ENCODE measurements at places on chromosomes 12 and 14.
A peak's percentile ranks its signal among the peaks of the same experiment; 100 is the strongest.

DNA sequence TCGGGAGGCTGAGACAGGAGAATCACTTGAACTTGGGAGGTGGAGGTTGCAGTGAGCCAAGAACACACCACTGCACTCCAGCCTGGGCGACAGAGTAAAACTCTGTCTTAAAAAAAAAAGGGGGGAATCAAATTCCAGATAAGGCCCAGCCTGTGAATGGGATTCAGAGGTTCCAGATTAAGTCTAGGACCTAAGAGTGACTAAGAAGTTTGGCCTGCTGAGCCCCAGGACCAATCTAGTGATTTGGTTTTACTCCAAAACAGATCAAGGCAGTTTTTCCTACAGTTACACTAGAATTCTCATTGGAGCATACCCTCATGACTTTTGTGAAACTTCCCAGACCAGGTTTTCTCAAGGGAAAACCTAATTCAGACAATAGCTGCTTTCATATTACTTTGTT is 22.8 kb downstream of the EXOC5 start:
- no peak for DNase-seq

DNA sequence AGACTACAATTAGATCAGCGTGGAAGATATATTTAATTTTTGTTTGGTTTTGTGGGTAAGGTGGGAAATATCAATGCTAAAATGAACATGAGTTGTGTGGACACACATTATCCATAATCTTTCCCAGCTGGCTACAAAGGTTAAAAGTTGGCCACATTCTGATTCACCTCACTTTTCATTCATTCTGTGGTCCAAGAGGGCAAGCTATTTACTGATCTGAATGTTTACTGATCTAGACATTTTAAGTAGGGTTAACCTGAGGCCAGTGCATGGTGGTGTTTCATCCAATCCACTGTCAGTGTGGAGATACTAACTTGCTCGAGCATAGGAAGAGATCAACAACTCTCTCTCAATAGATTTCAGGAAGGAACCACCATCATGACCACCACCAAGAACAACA is 71.6 kb downstream of the DCAF5 start:
- no peak for DNase-seq

- no peak for DNase-seq
Measured at GRCh38 chr14:97411938-97412612, 614.9 kb downstream of the VRK1 start.

- DNase-seq, result no peak
Measured at GRCh38 chr12:65963862-65964240, 139.6 kb downstream of the HMGA2 start.

GRCh38 chr14:72550513-72550912 is 343.4 kb downstream of the DPF3 start:
- no peak for DNase-seq

- no peak for DNase-seq
Measured at GRCh38 chr14:83260751-83261150, 1727.1 kb upstream of the SEL1L start.

DNA sequence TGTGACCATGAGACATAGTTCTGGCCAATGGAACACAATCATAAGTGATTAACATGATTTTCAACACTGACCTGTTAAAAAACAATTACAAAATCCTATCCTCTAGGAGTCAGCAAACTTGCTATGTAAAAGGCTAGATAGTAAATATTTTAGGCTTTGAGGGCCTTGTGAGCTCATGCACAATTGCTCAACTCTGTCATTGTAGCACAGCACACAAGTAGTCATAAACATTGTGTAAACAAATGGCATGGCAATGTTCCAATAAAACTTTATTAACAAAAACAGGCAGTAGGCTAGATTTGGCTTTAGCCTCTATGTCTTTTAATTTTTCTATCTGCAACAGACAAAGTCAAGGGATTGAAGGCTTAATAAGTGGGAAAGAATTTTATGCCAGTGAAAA is 350.7 kb downstream of the C12orf50 start:
- no peak for DNase-seq

DNA sequence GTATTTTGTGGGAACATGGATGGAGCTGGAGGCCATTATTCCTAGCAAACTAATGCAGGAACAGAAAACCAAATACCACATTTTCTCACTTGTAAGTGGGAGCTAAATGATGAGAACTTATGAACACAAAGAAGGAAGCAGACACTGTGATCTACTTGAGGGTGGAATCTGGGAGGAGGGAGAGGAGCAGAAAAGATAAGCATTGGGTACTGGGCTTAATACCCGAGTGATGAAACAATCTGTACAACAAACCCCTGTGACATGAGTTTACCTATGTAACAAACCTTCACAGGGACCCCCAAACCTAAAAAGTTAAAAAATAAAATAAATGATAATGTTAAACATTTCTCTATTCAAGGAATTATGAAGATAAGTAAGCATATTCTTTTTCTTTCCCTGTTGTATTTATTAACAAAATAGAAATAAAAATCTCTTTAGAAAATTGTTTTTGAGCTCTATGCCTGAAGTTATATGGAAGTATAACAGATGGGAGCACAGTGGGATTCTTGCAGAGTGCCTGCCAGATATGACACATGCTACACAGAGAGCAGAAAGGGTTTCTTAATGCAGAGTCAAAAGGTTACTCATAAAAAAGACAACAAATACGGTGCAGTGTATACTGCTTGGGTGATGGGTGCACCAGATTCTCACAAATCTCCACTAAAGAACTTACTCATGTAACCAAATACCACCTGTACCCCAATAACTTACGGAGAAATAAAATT is 52.0 kb upstream of the SYNE2 start:
- no peak for DNase-seq

GRCh38 chr14:76599559-76600287 is 161.5 kb upstream of the VASH1 start:
- no peak for DNase-seq

DNA sequence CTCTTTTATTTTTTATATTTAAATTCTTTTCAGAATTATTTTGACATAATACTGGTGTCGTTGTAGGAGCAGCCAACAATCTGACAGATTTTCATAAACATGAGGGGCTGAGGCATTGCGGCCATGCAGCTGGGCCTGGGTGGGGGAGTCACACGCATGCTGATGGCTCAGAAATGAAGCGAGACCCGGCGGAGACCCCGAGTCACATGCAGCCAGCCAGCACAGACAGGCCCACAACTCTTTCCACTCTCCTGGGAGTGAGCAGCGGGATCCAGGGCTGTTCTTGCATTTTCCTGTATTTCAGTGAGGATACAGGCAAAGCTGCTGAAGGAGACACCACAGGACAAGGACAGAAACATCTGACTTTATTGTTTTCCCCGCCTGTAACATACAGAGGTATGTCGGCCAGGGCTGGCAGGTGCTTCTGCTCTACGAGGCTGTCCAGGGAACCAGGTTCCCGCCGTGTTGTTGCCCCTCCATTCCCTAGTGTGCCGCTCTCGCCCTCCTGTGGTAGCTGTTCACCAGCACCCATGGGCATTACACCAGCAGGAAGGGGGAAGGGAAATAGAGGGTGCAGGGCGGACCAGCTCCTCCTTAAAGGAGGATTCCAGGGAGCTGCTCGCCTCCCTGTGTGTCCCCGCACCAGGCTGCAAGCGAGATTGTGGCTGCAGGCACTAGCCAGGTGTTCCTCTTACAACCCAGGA is 30.5 kb downstream of the FZD10 start:
- no peak for DNase-seq

GRCh38 chr12:98456576-98457573 is 58.5 kb upstream of the TMPO start:
- DNase-seq, result peak; percentile 55

DNA sequence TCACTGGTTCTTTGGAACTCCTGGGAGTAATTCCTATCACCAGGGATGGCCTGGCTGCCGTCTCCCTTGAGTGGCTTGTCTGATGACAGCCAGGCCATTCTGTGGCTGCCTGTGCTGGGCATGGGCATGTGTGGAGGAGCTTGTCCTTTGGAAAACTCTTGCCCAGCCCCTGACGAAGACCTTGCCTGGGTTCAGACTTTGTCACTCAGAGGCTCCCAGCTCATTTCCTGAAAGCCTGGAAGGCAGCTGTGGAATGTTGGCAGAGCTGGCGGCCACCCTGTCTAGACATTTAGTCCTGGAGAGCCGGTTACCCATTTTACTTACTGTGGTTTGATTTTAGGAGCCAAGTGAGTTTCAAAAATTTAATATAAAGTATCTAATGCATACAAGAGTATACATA is 34.0 kb downstream of the TUNAR start:
- no peak for DNase-seq

DNA sequence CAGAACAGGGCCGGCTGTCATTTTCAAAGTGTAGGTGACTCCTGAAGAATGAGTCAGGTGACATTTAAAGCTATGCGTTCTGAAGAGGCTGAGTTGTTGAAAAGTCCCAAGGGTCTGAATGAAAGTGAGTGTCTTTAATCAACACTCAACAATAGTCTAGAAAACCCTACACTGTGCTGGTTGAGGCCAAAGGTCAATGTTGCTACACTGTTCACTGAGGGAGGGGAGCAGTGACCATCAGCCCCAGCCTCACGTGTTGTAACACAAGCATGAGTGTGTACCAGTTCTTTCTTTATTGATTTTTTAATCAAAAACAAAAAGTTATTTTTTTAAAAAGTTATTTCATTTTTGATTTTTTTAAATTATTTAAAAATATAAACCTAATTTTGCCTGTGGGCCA is 418.8 kb upstream of the LRFN5 start:
- DNase-seq, result no peak

DNA sequence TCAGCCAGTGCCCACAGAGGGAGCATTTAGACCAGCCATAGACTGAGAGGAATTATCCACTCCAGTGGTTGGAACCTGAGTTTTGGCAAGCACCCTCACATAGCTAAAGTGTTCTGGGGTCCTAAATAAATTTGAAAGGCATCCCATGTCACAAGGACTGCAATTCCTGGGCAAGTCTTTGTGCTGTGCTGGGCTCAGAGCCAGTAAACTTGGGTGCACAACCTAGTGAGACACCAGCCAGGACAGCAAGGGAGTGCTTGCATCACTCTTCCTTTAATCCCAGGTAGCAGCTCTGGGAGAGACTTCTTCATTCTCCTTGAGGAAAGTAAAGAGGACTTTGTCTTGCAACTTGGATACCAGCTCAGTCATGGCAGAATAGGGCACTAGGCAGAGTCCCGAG is 142.0 kb upstream of the FSCB start:
- DNase-seq, result no peak

GRCh38 chr14:73913256-73913655 is 26.6 kb downstream of the ZNF410 start:
- DNase-seq, result no peak

GRCh38 chr14:95132760-95133159 is 24.6 kb downstream of the DICER1 start:
- DNase-seq, result no peak

- no peak for DNase-seq
Measured at GRCh38 chr12:8849876-8850275, 27.5 kb downstream of the A2ML1 start.

- DNase-seq, result no peak
Measured at GRCh38 chr14:65206448-65207096, 104.3 kb upstream of the MAX start.

GRCh38 chr12:65715961-65716360 is 108.3 kb upstream of the HMGA2 start:
- DNase-seq, result no peak

GRCh38 chr12:69284131-69284530 is 44.8 kb downstream of the CPSF6 start:
- DNase-seq, result peak; percentile 88

- no peak for DNase-seq
Measured at GRCh38 chr12:124188561-124189405, 106.1 kb upstream of the RFLNA start.

DNA sequence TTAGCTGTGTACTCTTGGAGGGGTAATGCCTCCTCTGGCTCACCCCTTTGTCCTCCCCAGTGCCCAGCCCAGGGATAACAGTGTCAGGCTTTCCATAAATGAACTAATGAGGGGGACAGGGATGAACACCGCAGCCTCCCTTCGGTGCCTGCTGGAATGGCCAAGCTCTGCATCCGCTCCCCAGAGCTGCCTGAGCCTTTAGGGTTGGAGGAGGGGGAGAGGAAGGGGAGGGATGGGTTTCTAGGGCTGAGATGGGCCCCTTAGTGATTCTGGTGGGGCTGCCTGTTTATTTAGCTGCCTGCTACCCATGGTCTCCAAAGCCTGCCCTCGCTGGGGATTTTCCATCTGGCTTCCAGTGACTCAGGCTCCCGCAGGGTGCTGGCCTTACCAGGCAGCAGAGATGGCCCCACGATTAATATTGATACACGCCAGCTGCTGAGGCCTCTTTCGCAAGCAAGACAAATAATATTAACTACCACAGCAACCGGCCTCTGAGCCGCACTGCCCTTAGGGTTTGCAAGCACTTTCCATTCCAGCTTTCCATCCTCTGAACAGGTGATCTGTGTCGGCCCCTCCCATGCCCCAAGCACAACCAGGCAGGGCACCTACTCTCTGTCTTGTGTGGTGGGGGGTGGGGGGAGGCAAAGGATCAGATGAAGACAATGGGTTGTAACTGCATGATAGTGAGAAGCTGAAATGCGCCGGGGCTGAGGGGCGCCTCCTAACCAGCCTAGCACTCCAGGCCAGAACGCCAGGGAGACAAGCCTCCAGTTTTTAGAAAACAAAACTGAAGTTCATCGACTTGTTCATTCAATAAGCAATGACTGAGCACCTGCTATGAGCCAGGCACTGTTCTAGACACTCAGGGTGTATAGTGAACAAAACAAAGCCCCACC is 56.7 kb downstream of the C14orf132 start:
- peak; percentile 42 for DNase-seq

- DNase-seq, result no peak
Measured at GRCh38 chr12:120708651-120709050, 1.6 kb upstream of the UNC119B start.

GRCh38 chr12:132153501-132154340 is 9.5 kb downstream of the NOC4L start:
- peak; percentile 80 for DNase-seq

GRCh38 chr12:23781118-23781517 is 168.4 kb downstream of the SOX5 start:
- no peak for DNase-seq

DNA sequence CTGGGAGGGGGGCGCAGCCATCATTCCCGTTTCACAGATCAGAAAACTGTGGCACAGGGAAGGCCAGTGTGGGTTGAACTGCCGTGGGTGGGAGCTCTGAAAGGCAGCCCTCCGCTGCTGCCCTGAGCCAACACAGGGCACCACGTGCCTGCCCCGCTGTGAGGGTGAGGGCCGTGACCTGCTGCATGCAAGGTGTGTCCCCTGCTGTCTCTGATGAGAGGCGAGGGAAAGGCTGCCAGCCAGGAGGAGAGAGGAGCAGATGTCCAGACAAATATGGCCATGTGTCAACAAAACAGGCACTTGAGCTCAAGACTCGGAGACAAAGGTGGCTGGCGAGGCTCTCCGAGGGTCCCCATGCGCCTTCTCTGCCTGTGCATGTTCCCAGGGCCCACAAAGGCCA is 108.8 kb downstream of the RBM19 start:
- no peak for DNase-seq

DNA sequence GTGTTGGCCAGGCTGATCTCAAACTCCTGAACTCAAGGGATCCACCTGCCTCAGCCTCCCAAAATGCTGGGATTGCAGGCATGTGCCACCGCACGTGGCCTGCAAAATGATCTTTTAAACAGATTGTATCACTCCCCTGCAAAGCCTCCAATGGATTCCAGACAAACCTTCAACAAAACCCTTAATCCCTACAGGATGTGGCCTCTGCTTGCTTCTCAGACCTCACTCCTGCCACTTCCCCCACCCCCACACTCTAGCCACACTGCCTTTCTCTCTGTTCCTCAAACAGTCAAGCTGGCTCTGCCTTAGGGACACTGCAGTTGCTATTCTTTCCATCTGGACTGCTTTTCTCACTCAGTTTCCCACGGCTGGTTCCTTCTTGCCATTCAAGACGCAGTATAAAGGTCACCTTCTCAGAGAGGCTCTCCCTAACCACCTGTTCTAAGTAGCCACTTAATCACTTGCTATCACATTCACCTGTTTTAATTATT is 47.3 kb upstream of the TMED10 start:
- DNase-seq, result no peak
